Stimulated activated CD4-positive, alpha-beta T cell treated with anti-CD3 and anti-CD28 coated beads, TNF-alpha, amount 100 ng/mL, for 4 hours (primary cell): ENCODE measurements at places on chromosomes 1 and 21.
A peak's percentile ranks its signal among the peaks of the same experiment; 100 is the strongest.

DNA sequence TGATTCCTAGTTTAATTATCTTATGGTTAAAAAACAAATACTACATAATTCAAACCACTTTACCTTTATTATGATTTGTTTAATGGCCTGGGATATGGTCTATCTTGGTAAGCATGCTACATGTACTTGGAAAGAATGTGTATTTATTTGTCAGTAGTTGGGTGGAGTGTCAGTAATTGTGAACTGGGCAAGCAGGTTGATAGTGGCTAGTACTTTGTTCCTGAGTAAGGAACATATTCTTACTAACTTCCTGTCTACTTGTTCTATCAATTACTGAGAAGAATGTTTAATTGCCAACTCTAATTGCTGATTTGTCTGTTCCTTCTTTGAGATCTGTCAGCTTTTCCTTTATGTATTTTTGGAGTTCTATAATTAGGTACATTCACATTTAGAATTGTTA lies 49.2 kb upstream of the ABCG1 start:
- DNase-seq = no peak

- DNase-seq = no peak
Observed at GRCh38 chr1:1782399-1783221, 4.3 kb upstream of the NADK start.

DNA sequence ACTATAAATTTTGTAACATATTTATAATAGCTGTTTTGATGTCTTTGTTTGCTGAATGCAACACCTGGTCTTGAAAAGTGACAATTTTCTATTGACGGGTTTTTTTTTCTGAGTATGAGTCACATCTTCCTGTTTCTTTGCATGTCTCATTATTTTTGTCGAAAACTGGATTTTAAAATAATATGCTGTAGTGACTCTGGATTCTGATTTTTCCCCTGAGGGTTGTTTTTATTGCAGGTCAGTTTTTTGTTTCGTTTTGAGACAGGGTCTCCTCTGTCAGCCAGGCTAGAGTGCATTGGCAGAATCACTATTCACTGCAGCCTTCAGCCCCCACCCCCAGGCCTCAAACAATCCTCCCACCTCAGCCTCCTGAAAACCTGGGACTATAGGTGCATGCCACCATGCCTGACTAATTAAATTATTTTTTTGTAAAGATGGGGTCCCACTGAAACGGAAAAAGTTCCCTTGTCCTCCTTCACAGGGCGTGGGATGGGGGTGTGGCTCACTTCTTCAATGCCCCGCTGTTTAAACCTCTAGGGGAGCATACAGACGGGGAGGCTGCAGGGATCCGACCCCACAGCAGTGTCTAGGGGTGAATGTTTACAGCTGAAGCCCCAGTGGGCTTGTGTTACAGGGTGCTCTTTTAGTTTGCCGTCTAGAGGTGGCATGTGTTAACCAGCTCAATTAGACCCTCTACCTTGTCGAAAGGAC lies 11.3 kb upstream of the PPIE start:
- DNase-seq = no peak

- DNase-seq = no peak
Observed at GRCh38 chr1:109781806-109782205, 18.1 kb upstream of the EPS8L3 start.

- DNase-seq = peak; percentile 32
Observed at GRCh38 chr21:38766987-38767722, 38.6 kb upstream of the ETS2 start.
